ENCODE measurements at places on chromosomes 2 and 18.

DNA sequence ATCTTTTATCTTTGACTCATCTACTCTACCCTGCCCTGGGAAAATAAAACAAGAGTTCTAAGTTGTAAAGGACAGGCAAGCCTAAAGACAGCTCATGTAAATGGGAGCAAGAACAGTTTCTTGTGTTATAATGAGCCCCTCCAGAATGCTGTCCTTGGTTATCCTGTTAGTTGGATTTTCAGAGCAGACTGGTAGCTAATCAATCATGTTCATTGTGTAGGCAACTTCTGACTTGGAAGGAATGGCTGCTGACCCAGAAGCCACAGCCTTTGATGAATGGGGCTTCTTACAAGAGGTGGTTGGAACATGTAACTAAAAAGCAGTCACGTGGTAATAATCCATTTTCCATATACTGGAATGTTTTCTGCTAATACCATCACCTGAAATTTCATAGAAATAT, 254.2 kb downstream of the AGPS start:
- DNase-seq, result no peak

- no peak for DNase-seq
These were observed 180.8 kb downstream of the VAPA start for GRCh38 chr18:10094655-10095054.

GRCh38 chr2:56030062-56030461, 106.5 kb upstream of the EFEMP1 start:
- DNase-seq, result no peak

DNA sequence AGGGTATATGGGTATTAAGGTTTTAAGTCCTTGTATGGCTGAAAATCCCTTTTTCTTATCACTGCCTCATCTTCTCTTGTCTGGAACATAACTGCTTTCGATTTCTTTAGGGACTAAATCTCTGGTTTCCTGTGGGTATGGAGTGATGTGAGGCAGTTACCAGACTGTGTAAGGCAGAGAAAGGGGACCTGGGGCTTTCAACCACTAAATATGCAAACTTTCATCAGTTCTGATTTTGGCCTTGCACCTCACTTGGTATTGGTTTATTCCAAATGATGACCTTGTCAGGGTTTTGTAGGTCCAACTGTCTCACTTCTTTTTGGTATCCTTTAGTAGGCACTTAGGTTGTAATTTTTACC, 9.3 kb downstream of the MAP4K4 start:
- no peak for DNase-seq

GRCh38 chr2:72220170-72220569, 72.5 kb upstream of the CYP26B1 start:
- peak; percentile 45 for DNase-seq

GRCh38 chr2:40783704-40784103, 331.8 kb upstream of the SLC8A1 start:
- DNase-seq, result no peak

DNA sequence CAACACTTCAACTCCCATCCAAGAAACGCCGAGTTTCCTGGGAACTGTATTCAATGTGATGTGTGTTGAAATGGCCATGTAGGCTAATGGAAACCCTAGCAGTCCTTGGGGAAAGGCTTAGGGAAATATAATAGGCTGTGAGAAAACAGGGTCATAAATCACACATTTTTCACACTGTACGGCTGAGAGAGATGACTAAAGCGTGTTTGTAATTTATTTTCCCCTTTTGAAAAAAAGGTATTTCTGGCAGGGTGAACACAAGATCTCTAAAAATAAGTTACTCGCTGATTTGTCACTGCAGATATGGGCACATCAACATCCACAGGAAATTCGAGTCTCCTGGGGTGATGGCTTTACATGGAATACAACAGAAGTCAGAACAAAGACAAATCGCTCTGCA, 109.6 kb upstream of the ST6GAL2 start:
- peak; percentile 50 for DNase-seq

DNA sequence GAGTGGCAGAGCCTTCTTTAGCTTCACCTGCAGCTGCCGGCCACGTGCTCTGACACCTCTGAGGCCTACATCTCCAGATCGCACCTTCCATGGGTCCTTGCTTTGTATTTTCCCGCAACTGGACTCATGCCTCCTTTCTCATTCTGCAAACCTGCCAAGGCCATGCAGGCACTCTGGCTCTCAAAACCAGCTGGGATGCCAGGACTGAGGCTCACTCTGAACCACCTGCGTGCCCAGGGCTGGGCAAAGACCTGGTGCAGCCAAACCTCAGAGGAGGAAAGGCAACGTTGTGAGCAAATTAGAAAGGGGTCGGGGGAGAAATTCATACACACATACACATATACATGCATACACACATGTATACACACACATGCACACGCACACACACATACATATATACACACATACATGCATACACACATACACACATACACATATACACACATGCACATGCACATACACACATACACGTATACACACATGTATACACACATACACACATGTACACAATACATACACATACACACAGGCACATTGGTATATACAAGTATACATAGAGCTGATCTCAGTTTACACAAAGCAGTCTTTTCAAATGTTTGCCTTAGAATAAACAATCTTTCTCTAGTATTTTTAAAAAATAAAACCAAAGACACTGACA, 125.2 kb downstream of the RTP5 start:
- DNase-seq, result no peak

- DNase-seq, result peak; percentile 91
These were observed 151.5 kb downstream of the GULP1 start for GRCh38 chr2:188443207-188443606.

- no peak for DNase-seq
These were observed 63.2 kb downstream of the AP1S3 start for GRCh38 chr2:223774193-223774592.

DNA sequence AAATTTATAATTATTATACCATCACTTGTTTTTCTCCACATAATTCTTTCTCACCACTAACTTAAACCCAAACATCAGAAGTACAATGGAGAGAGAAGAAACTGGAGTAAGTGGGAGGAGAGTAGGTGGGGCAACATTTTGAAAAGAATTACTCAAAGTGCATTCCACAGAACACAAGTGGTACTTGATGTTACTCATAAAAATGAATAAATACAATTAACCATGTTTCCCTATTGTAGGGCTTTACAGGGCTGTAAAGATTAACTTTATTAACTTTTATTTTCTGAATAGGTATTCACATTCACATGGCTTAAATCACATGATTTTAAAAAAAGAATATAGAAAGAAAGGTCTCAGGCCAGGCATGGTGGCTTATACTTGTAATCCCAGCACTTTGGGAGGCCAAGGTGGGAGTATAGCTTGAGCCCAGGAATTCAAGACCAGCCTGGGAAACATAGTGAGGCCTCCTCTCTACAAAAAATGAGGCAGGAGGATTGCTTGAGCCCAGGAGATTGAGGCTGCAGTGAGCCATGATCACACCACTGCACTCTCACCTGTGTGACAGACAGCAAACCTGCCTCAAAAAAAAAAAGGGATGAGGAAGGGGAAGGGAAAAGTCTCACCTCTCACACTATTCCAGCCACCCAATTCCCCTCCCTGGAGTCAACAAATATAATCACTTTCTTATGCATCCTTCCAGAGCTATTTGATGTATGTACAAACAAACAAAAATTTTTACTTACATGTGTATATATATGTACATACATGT, 47.1 kb downstream of the KCNG3 start:
- DNase-seq, result no peak

- no peak for DNase-seq
These were observed 16.3 kb downstream of the FOSL2 start for GRCh38 chr2:28408764-28409599.

- no peak for DNase-seq
These were observed 120.3 kb downstream of the FAM161A start for GRCh38 chr2:61733563-61733962.

DNA sequence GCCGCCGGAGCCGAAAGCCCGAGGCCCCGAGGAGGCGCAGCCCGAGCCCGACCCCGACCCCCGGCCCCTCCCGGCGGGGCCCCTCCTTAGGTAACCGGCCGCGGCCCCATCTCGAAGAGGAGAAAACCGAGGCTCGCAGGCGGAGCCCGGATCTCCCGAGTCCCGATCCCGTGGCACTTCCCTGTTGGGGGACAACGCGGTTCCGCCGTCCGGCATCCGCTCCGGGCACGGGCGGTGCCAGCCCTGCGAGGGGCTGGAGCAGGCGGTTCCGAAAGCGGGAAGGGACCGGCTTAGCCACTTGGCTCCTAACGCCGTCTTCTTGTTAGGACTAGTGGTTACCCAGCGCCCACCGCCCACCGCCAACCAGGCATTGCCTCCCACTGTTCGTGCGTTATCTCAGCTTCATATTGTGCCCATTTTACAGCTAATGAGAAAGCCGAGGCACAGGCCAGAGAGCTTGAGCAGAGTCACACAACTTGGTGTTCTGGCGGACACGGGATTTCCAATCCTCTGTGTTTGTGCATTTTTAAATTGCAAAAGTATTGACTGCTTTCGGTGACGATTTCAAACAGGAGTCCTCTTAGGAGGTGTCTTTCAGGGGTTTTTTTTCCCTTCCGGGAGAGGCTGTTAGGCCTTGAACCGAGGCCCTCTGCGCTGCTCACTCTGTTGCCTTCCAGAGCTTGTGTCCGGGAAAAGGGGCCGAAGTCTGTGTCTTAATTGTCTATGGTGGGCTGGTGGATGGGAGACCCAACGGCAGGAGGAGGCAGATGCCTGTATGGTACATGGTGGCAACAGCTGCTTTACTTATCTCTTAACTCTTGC, 562 bp downstream of the CENPA start:
- DNase-seq, result peak; percentile 60

GRCh38 chr2:169041594-169041993, 10.5 kb upstream of the ABCB11 start:
- DNase-seq, result no peak

GRCh38 chr2:19274439-19274838, 84.0 kb downstream of the OSR1 start:
- no peak for DNase-seq

DNA sequence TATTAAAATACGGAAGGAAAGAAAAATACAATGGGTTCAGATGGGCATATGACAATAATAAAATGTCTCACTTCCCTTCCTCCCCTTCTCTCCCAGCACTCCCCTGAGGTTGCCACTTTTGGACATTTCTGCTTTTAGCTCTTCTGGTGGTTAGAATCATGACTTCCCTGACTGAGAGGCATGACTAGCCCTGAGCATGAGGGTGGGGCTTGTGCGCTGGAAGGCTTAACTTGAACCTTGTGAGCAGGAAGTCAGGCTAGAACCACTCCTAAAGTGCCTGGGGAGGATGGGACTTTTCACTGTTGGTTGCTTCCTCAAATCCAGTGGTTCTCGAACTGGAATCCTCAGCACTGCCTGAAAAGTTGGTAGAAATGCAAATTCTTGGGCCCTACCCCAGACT, 19.7 kb upstream of the ARHGAP25 start:
- DNase-seq, result no peak

DNA sequence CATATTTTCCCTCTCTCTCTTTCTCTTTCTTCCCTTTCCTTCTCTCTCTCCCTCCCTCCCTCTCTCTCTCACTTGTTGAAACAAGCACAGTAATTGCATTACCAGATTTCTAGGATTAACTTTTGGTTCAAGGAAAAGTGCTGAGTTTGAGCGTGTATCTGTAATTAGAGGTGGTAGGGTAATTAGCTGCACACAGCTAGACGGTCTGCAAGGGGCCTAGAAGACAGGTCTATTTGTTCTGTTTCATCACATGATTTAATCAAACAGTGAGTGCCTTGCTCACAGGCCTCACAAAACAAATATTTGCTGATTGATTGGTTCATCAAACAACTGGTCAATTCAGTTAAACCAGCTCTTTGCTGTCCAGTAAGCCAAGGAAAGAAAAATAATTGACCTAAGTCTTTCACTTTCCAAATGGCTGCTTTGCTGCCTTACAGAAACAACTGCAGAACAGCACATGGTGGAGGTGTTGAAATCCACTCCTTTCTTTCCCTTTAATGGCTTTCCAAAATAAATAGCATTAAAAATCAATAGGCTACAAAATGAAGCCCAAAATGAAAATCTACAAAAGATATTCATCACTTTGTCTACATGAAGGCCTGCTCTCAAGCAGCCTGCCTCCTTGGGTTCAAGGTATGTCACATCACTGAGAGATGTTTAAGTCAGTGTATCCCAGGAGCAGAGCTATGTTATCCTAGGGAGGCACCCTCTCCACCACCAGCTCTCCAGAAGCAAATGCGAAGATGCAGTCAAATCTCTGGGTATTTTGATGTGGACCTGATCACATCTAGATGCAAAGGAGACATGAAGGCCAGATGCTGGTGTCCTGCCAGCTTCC, 264.4 kb upstream of the SIX2 start:
- DNase-seq, result peak; percentile 94

- DNase-seq, result peak; percentile 3
These were observed 34.7 kb upstream of the MARCHF7 start for GRCh38 chr2:159677654-159678053.

DNA sequence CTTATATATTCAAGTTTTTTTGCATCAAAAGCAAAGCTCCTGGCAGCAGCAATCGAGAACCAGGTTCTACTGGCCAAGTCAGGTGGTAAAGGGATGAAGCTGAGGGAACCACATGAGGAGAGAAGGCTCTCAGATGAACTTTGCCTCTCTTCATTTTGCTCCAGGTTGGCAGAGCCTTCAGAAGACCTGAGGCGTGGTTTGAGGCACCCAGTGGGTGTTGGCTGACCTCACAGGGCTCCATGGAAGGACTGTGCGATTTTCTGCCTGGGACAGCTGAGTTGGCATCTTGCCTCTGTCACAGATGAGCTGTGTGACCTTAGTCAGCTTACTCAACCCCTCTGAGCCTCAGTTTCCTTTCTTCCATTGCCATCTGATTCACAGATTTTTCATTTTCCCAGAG, 89.0 kb downstream of the INSIG2 start:
- DNase-seq, result no peak

DNA sequence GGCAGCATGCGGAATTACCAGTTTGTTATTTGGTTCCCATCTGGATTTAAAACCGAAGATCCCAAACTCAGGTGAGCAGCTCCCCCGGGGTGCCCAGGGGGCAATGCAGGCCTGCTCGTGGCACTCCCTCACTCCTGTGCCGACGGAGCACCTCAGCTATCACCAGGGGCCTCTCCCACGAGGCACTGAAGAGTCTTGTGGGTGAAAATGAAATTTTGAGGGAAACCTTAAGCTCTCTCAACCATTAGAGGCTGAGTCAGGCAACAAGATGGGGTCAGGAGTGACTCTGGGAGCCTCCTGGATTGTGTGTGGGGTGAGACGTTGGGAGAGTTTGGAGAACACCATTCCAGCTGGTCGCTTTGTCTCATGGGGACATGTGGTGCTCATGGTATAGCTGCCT, 189.0 kb downstream of the PRKCE start:
- no peak for DNase-seq

DNA sequence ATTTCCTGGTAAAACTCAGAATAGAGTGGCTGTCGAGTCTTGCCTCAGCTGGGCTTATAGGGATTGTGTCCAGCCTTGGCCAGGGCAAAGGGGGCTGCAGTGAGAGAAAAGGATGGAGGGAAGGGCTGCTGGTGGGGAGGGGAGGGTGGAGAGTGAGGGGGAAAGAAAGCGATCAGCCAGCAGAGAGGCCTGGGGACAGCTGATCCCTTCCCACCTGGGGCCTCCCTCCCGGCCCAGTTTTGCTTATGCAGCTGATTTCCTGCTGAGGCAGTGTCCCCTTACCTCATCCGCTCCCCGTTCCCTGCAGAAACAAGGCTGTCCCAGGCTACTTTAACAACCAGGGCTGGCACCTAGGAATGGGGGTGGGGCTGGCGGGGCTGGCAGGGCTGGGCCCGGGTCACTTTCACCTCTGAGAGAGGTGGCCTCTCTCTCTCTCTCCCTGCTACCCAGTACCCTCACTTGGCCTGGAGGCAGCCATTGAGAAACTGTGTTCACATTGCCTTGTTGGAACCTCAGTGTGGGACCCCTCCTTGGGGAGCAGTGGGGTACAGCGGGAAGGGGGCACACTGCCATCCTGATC, 12.2 kb upstream of the GMPPA start:
- peak; percentile 23 for DNase-seq

Measured in NCI-H69 (cell line).